CD8-positive, alpha-beta memory T cell (primary cell): ENCODE measurements at places on chromosomes 6 and 20.

DNA sequence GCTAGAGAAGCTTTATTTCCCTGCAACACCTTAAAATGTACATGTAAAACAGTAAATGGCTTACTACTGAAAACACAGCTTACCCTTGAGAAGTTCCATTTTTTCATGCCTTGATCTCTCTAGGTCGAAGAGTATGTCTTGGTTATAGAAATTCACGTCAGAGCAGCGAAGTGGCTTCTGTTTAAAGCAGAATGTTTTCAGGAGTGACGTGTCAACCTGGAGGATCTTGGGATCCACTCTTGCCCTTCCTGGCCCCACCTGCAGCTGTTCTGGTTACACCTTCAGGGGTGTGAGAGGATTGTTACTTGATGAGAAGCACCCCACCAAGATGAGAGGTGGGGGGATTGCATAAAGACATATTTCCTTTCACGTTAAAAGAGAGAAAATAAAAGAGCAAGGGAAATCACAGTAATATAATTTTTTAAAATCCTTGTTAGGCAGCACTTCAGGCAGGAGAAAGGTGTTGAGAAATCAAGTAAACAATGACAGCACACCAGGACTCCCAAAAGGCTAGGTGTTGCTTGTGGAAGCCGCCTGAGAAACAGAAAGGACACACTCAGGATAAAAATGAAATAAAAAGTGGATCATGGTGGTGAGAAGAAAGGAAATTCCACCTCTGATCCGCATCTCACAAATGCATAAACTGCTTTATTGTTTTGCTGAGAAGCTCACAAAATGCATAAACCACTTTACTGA, 149.7 kb downstream of the UNC5CL start:
- DNase-seq = no peak

- no peak for DNase-seq
These were observed 211.6 kb upstream of the SNX9 start for GRCh38 chr6:157611406-157611805.

DNA sequence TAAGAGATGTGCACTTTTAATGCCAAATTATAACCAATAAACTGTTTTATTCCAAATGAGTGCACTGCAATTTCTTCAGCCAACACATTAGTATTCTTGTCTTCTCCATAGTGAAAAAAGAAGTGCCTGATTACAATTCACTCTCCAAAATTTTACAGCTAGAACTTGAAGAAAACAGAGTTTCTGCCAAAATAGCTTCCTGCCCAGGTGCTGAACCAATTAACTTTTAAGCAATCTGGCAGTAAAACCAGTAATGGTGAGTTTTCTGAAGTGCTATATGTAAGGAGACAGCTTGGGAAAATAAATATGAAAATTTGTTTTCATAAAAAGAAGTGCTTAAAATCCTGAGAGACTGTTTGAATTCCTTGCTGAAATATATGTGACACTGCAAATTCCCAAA, 266.0 kb upstream of the NT5E start:
- DNase-seq = no peak

- no peak for DNase-seq
These were observed 384.7 kb upstream of the MAN1A1 start for GRCh38 chr6:119734227-119734626.

DNA sequence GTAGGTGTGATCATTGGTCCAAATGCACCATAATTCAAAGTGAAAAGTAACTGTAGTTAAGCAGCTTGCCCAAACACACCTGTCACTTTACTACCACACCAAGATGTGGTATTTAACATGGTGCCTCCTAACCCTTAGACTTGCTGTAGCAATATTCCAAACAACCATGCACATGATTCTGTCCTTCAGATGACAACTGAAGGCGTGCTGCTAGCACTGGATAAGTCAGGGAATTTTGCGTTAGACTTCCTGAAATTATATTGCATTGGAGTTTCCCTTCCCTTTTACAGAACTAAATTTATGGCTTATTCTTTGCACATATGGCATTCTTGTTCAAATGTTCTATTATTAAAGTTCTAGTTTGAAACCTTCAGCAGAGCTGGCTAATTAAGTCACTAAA, 106.2 kb downstream of the ARHGAP18 start:
- DNase-seq = no peak

DNA sequence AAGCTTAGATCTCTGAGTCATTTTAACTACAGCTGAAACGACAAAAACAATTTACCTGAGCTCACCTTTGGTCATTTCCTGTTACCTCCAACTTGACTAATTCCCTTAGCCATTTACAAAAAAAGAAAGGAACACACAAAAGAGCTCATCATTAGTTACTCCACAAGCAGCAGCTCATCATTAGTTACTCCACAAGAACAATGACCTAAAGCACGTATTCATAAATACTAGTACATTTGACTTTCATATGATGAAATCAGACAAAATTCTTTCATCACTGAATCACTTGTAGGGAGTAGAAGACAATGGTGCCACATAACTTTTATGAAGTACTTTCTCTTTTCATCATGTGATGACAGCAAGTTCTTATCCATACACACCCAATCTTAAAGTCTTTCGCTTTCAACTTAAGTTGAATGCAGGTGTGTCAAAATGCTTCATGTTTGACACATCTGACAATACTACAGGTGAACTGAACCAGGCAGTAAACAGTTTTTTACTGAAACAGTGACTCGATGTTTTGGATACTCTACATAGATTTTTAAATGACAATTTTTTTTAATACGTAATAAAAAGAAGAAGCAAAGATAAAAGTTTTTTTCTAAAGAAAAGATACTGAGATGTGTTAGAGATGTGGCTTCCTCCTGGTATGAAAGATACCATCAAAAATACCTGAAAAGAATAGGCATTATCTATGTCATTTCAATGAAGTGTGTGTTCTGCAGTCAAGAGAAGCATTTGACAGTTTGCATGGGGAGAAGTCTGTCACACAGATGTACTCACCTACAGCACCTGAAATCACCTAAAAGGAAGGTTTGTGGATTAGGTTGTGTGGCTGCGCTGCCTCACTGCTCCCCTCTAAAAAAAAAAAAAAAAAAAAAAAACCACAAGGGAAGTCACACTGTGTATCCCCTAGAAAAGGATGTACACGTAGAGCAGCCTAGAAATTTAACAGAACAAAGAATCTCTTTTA, 109.1 kb downstream of the PRDM1 start:
- peak; percentile 34 for DNase-seq

- DNase-seq = no peak
These were observed 81.6 kb upstream of the OPRM1 start for GRCh38 chr6:153957394-153957793.

GRCh38 chr6:33882154-33882553, 78.4 kb upstream of the MLN start:
- no peak for DNase-seq

- no peak for DNase-seq
These were observed 18.9 kb upstream of the DSN1 start for GRCh38 chr20:36792422-36792821.

- DNase-seq = no peak
These were observed 45.2 kb downstream of the PLCG1 start for GRCh38 chr20:41182296-41183212.

DNA sequence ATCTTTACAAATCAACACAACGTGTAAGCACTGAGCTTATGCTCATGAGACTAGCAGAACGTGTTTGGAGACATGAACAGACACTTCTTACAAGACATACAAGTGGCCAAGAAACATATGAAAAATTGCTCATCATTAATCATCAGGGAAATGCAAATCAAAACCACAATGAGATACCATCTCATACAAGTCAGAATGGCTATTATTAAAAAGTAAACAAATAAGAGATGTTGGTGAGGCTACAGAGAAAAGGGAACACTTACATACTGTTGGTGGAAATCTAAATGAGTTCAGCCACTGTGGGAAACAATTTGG, 327.9 kb upstream of the SOX4 start:
- DNase-seq = no peak

- DNase-seq = no peak
These were observed 19.1 kb downstream of the GCNT2 start for GRCh38 chr6:10540073-10540746.

GRCh38 chr6:167569041-167569805, 244.3 kb downstream of the TTLL2 start:
- no peak for DNase-seq

GRCh38 chr20:61888101-61888865, 177.4 kb downstream of the TAF4 start:
- DNase-seq = no peak

DNA sequence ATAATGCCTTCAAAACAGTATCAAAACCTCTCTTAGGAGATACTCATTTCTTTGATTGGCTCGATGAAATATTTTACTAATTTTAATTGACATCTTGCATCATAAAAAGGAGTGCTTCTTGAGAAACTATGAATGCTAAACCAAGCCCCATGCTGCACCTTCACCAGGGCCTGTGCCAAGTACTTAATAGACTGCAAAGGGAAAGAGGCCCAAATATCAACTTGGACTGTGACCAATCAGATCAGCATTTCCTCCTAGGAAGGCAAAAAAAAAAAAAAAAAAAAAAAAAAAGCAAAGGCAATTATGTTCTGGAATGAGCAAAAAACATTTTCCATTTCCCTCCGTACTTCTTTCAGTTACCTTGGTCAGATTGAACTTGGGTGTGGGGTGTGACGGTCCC, 253.0 kb upstream of the SOX4 start:
- DNase-seq = no peak

- no peak for DNase-seq
These were observed 18.3 kb upstream of the TRAM2 start for GRCh38 chr6:52595000-52595795.

- no peak for DNase-seq
These were observed 1053.4 kb upstream of the CITED2 start for GRCh38 chr6:140427842-140428241.

DNA sequence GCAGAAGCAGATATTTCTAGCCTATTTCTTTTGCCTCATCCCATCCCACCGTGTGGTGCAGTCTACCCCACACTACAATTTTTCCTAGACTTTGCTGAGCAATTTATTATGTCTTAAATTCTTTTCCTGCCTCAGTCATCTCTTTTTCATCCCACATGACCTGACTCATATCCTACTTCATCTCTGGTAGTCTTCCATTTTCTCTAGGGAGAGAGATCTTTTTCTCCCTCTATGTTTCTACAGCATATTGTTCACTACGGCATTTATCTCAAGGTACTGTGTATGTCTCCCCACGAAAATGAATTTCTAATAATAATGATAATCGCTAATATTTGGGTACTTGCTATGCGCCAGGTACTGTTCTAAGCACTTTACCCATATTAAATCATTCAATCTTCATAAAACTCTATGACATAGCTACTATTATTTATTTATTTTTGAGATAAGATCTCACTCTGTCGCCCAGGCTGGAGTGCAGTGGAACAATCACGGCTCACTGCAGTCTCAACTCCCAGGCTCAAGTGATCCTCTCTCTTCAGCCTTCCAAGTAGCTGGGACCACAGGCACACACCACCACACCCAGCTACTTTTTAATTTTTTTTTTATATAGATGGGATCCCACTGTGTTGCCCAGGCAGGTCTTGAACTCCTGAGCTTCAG, 15.6 kb downstream of the PDSS2 start:
- no peak for DNase-seq

GRCh38 chr6:155349129-155349528, 34.8 kb upstream of the TFB1M start:
- DNase-seq = no peak

- DNase-seq = no peak
These were observed 94.8 kb upstream of the CNKSR3 start for GRCh38 chr6:154605178-154605881.

GRCh38 chr6:112946051-112946450, 598.9 kb downstream of the RFPL4B start:
- no peak for DNase-seq

- DNase-seq = no peak
These were observed 677.0 kb upstream of the ID4 start for GRCh38 chr6:19160081-19160730.

- no peak for DNase-seq
These were observed 17.6 kb downstream of the GHRH start for GRCh38 chr20:37243937-37244571.

DNA sequence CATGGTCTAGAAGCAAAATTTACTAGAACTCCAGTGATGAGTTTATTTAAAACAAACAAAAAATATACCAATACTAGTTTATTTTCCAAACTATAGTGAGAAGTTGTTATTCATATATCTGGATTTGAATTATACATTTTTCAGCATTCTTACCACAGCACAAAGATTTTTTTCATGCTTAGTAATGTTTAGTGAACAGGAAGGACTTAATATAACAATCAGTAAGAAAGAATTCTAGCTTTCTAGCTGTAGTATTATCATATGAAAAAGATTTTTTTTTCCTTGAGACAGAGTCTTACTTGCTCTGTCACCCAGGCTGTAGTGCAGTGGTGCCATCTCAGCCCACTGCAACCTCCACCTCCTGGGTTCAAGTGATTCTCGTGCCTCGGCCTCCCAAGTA, 13.8 kb downstream of the MARCKS start:
- no peak for DNase-seq

- DNase-seq = no peak
These were observed 447.0 kb downstream of the LMBRD1 start for GRCh38 chr6:69349771-69350170.

- no peak for DNase-seq
These were observed 5.1 kb downstream of the TMEM151B start for GRCh38 chr6:44275271-44275748.

DNA sequence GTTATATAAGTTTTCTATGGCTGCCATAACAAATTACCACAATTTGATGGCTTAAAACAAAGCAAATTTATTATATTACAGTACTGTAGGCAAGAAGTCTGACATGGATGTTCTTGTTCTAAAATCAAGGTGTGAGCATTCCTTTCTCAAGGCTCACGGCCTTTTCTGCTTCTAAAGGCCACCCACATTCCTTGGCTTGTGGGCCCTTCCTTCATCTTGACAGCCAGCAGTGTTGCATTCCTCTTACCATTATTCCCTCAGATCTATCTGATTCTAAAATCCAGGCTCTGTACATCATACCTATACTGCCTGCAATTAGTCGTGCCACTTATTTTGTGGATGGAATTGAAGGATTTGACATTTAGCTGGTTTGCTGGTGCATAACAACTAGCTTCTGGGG, 3.6 kb downstream of the CNBD2 start:
- no peak for DNase-seq

GRCh38 chr6:16868968-16869367, 107.7 kb upstream of the ATXN1 start:
- no peak for DNase-seq

DNA sequence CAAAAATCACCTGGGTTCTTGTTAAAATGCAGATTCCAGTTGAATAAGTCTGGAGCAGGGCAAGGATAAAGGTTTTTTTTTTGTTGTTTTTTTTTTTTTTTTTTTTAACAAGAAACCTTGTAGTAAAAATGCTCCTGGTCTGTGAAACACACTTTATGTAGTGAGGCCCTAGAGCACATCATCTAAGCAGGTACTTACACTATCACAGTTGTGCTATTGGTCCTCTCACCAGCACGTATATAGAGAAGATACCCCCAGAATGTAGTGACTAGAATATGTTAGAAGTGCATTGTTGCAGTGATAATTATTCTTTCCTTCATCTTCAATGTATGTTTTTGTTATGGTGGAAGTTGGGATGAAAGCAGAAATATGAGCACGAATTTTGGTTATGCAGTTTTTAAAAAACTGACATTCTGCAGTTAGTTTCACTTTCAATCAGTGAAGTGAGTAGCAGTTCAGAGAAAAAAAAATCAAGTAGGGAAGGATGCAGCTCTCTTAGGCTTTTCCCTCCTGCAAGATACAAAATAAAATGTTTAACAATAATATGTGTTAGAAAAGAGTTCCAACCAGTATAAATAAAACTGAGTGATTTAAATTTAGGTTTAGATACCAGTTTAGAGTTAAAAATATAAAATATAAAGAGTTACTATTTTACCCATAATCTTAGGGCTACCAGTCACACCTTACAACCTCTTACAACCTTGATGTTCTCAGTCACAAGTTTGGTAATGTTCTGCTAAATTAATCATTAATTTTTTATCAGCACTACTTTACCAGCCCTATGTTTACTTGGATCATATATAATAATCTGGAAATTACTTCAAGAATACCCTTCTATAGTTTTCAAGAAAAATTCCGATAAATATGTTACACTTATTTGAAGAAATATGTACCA, 9.2 kb upstream of the DEFB113 start:
- DNase-seq = no peak
